Activated CD4-positive, alpha-beta T cell treated with anti-CD3 and anti-CD28 coated beads for 1 hour (primary cell): ENCODE measurements at places on chromosomes 1 and 21.

GRCh38 chr21:31733551-31734149, 1.7 kb upstream of the SCAF4 start:
- no peak for DNase-seq

DNA sequence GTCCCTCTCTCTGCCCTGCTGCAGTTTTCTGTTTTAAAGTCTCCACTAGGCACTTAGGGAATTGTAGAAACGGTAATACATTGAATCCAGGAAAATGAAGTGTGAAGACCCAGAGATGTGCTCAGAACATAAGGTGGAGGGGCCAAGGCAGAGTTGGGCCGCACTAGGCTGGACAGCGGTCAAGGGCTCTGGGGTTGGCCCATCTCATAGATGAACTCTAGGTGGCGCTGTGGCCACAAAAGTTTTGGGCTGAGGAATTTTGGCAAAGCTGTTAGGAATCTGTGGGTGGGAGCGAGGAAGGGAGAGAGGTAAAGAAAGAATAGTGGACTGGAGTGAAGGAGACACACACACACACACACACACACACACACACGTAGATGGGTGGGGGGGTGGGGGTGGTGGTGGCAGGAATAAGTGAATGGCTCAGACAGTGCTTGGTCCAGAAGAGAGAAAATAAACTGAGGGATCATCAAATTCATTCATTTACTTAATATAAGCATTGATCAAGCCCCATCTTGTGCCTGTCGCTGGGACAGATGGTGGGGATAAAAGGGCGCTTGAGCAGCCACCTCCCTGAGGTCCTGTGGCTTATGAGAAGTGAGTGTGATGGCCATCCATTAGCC, 258.5 kb downstream of the TRABD2B start:
- DNase-seq = no peak

GRCh38 chr1:230076121-230076520, 9.1 kb downstream of the GALNT2 start:
- DNase-seq = no peak

- no peak for DNase-seq
Measured at GRCh38 chr1:119373465-119373864, 4.9 kb downstream of the HAO2 start.

DNA sequence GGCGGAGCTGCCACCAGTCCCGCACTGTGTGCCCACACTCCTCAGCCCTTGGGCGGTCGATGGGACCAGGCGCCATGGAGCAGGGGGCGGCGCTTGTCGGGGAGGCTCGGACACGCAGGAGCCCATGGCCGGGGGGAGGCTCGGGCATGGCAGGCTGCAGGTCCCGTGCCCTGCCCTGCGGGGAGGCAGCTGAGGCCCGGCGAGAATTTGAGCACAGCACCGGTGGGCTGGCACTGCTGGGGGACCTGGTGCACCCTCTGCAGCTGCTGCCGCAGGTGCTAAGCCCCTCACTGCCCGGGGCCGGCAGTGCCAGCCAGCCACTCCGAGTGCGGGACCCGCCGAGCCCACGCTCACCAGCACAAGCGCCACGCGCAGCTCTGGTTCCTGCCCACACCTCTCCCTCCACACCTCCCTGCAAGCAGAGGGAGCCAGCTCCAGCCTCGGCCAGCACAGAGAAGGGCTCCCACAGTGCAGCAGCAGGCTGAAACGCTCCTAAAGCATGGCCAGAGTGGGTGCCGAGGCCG, 267.7 kb downstream of the RYR2 start:
- no peak for DNase-seq

- DNase-seq = no peak
Measured at GRCh38 chr1:35371506-35371905, 103.0 kb downstream of the ZMYM4 start.
